Epithelial cell of esophagus (primary cell): ENCODE measurements at places on chromosomes 16 and 17.

DNA sequence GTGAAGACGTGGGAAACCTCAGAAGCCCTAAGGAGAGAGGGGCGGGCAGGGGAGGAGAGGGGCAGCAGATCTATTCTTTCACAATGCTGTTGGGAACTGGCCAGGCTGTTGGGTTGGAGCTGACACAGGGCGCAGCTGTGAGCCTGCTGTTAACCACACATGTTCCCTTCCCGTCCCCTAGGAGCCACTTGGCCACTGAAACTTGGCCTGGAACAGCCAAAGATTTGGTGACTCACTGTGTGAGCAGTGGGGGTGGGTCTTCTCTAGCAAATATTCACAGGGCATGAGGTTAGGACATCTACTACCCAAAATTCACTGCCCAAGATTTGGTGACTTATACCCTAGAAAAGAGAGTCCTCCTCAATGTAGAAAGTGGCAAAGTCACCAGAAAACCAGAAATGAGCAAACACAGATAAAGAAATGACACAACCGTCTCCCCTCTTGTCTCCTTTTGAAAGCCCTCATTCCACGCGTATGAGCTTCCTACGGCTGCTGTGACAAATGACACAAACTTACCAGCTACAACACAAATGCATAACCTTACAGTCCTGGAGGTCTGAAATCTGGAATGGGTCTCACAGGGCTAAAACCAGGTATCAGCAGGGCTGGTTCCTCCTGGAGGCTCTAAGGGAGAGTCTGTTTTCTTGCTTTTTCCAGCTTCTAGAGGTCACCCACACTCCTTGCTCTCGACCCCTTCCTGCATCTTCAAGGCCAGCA is 6.3 kb downstream of the TBC1D16 start:
- peak; percentile 20 for DNase-seq

DNA sequence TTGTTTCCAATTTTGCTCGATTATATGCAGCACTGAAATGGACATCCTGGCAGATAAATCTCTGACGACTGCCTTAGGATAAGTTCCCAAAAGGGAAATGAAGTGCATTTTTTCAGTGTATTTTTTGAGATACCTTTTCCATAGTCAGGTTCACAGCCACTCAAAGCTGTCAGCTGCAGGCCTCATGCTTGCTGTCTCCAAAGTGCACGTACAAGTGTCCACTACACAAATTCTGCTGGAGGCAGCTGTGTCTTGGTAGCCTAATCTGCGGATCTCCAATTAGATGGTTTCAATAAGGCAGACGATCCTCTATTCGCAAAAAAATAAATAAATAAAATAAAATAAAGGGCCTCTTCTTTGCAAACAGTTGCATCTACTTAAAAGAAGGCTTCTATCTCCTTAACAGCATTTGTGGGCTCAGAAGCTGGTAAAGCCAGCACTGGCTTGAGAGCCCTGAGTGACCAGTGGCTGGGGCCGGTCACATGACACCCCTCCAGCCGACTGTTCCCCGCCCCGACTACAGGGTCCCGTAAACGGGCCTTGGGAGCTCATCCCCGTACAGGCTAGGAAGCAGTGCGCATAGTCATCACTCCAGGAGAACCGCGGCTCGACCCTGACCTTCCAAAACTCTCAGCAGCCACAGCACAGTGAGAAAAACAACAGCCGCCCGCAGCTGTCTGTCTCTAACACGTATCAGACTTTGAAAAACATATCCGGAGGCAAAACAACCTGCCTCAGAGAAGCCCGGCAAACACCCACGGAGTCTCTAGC is 18.8 kb downstream of the RPH3AL start:
- no peak for DNase-seq

- DNase-seq = no peak
Measured at GRCh38 chr17:66841328-66841727, 6.4 kb downstream of the CACNG5 start.

GRCh38 chr17:39650121-39650579 is 13.2 kb downstream of the STARD3 start:
- DNase-seq = no peak

DNA sequence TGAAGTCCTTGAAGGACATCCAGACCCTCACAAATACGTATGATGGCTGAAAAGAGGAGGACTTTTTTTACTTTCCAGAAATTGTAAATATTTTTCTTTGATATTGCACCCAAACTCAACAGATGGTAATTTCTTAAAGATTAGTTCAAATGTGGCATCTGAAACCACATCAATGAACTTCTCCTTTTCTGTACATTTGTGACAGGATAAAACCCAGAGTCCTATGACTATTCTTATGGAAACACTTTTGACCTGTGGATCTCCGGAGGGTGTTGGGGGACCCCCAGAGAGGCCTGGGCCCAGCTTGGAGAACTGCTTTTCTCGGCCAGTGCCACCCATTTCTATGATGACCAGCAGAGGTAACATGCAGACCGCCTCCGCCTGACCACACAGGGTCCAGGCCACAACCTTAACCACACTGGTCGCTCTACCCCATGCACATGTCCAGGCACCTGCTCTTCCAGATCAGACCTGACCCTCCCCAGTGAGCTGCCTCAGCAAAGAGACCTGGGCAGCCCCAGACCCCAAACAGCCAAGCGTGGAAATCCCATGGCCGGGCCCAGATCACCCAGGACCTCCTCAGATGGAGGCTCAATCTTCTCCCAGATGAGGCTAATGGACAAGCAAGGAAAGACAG is 22.7 kb downstream of the RPH3AL start:
- no peak for DNase-seq
